ENCODE measurements at places on chromosomes 12 and 14.

DNA sequence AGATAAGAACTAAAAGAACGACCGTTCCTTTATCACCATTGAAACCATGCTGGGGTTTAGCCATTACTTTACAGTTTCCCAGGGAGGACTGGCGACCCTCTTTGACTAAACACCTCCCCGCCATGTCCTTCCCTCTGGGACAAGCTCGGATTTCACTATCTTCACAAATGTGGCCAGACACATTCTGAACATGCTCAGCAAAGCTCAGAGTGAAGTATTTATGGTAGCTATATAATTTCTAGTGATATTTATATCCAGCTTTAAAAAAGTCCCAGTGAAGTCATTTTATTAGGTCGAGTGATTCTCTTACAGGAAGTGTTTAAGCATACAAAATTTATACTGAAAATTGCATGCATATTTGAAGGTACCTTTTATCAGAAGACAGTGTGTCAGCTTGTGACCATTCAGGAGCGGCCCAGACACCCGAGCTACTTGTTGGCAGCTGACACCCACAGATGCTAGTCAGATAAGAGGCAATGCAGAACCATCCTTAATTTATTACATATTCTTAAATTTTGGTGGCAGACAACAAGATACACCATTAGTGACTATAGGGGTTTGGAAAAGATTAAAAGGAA is 36.8 kb downstream of the NIN start:
- no peak for DNase-seq

- DNase-seq: no peak
These were observed 2.8 kb downstream of the GABARAPL1 start for GRCh38 chr12:10215436-10215835.

- no peak for DNase-seq
These were observed 74.0 kb upstream of the G2E3 start for GRCh38 chr14:30484976-30485375.

- DNase-seq: no peak
These were observed 419.0 kb upstream of the CCDC196 start for GRCh38 chr14:66066981-66067776.

DNA sequence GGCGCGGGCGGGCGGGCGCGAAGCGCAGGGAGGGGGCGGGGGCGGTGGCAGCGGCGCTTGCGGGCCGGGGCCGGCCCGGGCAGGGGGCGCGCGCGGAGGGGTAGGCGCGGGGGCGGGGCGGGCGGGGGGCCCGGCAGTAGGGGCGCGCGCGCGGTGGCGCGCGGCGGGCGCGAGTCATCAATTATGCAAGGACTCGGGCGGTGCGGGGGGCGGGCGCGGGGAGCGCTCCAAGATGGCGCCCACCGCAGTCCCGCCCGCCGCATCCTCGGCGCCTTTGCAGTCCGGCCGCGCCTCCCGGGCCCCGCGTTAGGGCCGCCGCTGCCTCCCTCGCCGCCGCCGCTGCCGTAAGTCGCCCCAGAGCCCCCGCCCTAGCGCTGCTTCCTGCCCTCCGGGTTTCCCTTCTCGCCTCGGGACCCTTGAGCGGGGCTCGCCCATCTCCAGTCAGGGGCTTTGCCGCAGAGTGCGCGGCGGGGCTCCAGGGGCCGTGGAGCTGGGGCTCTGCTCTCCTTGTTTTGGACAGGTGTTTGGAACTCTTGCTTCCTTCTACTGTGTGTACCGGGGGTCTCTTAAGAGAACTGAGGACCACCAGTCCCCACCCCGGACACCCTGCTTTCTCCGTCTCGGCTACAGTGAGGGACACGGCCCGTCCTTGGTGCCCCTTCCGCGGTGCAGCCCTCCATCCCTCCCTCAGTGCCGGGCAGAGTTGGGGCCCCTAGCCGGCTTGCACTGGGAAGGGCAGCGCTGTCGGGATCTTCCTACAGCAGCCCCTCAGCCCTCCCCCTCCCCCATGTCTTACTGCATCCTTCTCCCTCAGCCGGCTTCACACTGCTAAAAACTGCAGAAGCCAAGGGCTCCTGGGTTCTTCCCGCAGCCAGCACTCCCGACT is at the start of gene SCN8A:
TSS of gene SCN8A (plus strand) at position 218 of the 886 bp plus-strand sequence. CDS start 71,585 bp downstream, outside the sequence.
- peak; percentile 44 for DNase-seq

GRCh38 chr14:92325835-92326234 is 2.9 kb downstream of the SLC24A4 start:
- DNase-seq: no peak

DNA sequence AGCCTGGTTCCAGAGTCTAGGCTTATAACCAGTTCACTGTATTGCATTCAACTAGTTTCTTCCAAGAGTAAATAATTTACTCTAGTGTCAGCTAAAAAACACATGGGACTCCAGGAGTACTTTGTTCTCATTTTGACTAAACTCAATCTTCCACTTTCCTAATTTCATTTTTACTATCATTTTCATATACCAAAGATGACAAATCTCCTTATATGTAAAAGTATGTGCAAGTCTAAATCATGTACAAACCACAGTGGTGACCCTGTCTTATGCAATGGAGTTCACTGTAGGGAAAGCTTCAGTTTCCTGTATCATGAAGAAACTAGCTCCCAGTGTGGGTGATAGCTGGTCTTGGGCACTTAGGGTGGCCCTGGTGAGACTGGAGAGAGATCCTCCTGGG is 151.6 kb downstream of the HELB start:
- DNase-seq: peak; percentile 22

GRCh38 chr12:46073321-46073720 is 82.9 kb upstream of the SCAF11 start:
- DNase-seq: no peak
